ENCODE measurements at places on chromosomes 3 and 15. TPM values are rescaled to one million over a fixed set of nuclear protein-coding genes. Genes with fewer than 3 reads are reported as not detected.

Gene AGBL1
- not detected for total RNA-seq

Gene MAPKBP1
- 8.2 TPM for total RNA-seq

Gene FSIP1
- 0.15 TPM for total RNA-seq

Gene GOLGA6L7
- total RNA-seq, result not detected

Gene IL5RA
- total RNA-seq, result not detected

Gene ZBTB20
- total RNA-seq, result 0.96 TPM

GRCh38 chr3:12992629-12993516, 80.4 kb downstream of the IQSEC1 start:
- peak; percentile 92 for DNase-seq

GRCh38 chr15:67013696-67014095, 51.7 kb upstream of the SMAD3 start:
- peak; percentile 68 for DNase-seq

- no peak for DNase-seq
Measured at GRCh38 chr3:43246976-43247375, 39.4 kb upstream of the SNRK start.

DNA sequence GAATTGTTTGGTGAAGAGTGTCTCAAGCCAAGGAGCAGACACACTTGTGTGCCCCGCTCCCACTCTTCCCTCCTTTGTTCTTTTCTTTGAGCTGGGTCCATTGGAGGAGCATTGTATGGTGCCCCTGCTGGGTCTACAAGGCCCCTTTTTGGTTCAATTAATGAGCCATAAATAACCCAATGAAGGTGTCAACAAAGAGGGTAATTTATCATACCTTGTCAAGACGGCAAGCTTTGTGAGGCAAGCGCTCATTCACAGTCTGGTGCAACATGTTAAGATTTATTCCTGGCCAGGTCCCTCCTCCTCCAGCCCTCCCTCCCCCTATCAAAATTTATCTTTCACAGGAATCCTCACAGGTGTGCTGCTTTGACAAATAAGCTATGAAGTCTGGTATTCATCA, 300.1 kb downstream of the RORA start:
- DNase-seq, result no peak

DNA sequence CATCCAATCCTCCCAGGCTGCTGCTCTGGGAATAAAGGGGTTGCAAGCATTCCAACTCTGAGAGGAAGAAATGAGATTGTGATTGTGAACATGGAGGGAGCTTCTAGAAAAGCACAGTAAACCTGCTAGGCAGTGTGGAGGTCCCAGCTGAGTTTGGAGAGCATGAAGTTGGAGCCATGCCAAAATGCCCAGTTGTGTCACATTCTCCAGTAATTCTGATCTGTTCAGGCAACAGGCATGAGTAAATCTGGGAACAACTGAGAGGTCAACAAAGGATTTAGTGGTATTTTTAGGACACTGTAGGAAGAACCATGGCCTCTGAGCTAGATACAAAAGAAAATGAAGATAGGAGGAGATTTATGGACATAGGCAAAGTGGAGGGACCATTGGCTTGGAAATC, 74.7 kb downstream of the CYP19A1 start:
- DNase-seq, result no peak

- peak; percentile 93 for DNase-seq
Measured at GRCh38 chr3:141796889-141797781, 33.9 kb downstream of the GRK7 start.

DNA sequence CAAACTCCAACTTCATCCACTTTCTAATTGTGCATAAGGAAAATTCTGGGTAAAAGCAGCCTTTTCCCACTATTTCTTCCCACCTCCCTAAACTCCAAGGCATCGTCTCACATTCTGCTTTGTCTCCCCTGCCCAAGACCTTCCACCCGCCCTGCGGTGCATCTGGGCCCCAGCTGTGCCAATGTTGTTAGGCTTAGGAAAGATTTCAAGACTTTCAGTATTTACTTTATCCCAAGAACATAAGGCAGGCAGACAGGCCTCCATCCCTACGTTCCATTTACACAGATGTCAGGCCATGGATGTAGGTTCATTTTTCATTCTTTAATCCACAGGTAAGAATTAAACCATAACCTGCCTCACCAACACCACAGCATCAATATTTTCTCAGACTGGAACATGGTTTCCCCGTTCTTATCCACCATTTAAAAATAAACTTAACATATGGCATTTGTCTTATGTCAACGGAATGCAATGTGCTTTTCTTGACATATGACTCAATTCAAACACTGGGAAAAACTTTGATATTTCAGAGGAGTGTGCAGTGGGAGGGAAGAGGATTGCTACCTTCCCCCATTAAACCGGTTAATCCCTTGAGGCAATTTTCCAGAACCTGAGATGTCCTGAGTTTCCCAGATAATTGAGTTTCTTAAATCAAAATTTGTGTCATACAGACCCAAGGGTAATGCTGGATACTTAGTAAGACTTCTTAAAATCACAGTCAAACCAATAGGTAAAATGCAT, 238.0 kb upstream of the LRIG1 start:
- no peak for DNase-seq

- no peak for DNase-seq
Measured at GRCh38 chr3:43953380-43953779, 262.6 kb downstream of the ABHD5 start.

All from H7 (cell line).